ENCODE measurements at places on chromosomes 7 and 10.

DNA sequence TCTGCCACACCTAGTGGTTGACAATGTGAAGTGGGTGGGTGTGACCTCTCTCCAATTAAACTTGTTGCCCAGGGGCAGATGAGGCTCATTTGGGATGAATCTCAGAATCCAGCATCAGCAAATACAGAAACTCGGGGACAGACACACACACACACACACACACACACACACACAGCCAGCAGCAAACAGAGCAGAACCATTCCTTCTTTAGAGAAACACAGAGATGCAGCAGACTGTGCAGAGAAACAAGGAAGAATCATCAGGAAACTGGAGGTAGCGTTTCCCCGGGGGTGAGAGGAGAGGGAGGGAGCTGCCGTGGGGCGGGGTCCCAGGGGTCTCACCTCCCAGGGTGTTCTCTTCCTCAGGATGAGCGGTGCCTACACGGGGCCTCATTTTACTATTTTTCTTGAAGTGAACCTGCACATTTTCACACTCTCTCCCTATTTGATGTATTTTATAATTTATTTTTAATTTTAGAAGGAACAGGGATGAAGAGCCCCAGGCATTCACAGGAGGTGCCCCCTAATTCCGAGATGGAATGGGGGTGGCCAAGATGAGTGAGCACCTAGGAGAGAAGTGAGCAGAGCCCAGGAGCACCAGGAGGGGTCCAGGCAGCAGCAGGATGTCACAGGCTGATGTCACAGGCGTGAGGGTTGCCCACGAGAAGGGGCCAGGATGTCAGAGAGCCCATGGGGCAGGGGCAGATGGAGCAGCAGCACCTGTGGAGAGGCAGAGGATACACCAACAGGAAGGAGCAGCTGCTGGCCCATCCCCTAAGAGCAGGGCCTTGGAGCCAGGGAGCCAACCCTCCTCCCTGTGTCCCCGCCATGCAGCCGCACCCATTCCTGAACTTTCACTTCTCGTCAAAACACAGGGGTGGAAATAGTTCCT, 85.3 kb upstream of the PPP2R2D start:
- DNase-seq: no peak

GRCh38 chr7:25389489-25390106, 161.3 kb upstream of the NPVF start:
- peak; percentile 21 for DNase-seq

DNA sequence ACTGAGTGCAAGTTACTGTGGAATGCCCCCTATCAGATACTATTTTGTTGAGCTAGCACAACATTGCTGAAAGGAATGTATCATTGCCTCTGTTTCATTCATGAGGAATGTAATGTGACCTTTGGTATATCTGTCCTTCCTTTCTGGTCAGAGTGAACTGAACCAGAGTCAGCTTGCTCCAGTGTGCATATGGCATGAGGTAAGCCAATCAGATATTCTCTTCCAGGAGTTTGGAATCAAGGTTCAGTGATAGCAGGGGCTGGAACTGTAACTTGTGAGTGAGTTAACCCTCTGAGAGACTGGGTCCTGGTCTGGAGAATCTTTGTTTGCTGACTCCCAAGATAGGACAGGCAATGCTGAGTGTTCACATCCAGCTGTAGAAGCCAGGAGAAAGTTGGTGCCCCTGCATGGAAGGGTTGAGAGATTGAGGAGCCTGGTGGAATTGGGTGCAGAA, 45.3 kb upstream of the OSBPL3 start:
- no peak for DNase-seq

- DNase-seq: no peak
Measured at GRCh38 chr10:6537770-6538169, 42.3 kb downstream of the PRKCQ start.

GRCh38 chr7:82534684-82535083, 91.1 kb upstream of the CACNA2D1 start:
- DNase-seq: no peak

GRCh38 chr10:43793704-43794103, 145.0 kb upstream of the ZNF32 start:
- no peak for DNase-seq

DNA sequence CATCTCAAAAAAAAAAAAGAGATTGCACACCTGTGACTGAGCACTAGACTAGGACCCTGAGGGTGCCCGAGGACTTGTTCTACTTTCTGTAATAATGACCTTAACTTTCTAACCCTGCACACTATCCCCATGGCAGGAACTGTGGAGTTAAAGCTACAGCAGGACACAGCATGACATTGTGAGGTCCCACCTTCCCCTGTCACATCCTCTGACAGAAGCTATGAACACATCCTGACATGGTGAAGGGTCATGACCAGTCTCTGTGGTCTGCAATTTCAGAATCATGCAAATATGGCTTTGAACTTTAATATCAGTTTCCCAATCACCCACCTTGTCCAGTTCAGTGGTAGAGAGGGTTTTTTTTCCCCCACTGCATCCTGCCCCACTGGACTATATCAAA, 18.5 kb upstream of the SAR1A start:
- no peak for DNase-seq
